ENCODE measurements at places on chromosomes 3 and 15.

DNA sequence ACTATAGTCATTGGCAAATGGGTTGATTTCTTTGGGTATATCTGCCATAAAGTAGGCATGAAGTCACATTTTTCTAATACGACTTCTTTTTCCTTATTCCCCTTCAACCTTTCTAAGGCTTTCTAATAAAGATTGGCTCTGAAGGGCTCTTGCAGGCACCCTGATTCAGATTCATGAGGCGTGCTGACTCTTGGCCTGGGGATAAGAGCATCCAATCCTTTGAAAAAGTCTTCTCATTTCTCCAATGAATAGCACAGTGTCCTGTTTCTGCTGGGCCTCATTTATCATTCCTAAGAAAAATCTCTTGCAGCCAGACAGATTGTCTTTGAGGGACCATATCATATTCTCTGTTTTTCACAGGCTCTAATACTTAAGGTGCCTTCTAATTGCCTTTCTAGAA, 32.3 kb upstream of the BNIP2 start:
- DNase-seq, result no peak

DNA sequence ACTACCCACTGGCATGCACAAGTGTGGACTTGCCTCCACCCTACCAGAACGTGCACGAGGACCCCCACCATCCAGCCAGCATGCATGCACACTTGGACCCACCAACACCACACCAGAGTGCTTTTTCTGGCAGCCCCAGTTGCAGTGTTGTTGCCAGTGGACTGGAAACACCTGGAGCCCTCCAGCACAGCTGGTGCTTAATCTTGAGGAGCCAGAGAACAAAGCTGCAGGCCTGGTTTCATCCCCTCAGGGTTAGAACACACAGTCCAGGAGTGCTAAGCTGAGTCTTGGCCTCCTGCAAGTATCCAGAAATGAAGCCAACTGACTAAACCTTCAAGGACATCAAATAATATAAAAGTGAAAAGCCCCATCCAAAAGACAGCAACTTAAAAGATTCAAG, 888.0 kb downstream of the NTRK3 start:
- no peak for DNase-seq

- no peak for DNase-seq
Observed at GRCh38 chr3:133568294-133569014, 5.0 kb upstream of the CDV3 start.

DNA sequence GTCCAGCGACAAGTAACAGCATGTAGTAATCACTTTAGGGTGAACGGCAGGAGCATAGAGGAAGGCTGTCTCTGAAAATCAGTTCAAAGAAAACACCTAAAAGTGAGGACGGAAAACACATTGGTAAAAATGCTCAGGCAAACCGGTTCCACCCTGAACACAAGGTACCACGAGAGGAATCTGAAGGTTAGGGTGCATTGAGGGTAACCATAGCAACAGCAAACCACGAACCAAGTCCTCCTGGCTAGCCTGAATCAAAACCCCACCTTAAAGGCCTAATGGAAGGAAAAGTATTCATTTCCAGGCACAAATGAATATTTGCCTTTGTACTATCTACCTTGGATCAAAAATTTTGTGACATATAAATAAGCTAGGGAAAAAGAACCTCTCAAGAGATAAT, 315.0 kb downstream of the OCA2 start:
- no peak for DNase-seq

- no peak for DNase-seq
Observed at GRCh38 chr3:27392950-27393679, 23.9 kb upstream of the NEK10 start.

GRCh38 chr15:85482894-85483293, 102.5 kb downstream of the AKAP13 start:
- no peak for DNase-seq

- DNase-seq, result no peak
Observed at GRCh38 chr15:82568986-82569385, 28.7 kb upstream of the RPS17 start.

- DNase-seq, result no peak
Observed at GRCh38 chr3:191362037-191362436, 31.7 kb upstream of the UTS2B start.

- DNase-seq, result no peak
Observed at GRCh38 chr3:159887911-159888310, 100.7 kb upstream of the IL12A start.

GRCh38 chr15:70342554-70343548, 245.1 kb upstream of the TLE3 start:
- no peak for DNase-seq

DNA sequence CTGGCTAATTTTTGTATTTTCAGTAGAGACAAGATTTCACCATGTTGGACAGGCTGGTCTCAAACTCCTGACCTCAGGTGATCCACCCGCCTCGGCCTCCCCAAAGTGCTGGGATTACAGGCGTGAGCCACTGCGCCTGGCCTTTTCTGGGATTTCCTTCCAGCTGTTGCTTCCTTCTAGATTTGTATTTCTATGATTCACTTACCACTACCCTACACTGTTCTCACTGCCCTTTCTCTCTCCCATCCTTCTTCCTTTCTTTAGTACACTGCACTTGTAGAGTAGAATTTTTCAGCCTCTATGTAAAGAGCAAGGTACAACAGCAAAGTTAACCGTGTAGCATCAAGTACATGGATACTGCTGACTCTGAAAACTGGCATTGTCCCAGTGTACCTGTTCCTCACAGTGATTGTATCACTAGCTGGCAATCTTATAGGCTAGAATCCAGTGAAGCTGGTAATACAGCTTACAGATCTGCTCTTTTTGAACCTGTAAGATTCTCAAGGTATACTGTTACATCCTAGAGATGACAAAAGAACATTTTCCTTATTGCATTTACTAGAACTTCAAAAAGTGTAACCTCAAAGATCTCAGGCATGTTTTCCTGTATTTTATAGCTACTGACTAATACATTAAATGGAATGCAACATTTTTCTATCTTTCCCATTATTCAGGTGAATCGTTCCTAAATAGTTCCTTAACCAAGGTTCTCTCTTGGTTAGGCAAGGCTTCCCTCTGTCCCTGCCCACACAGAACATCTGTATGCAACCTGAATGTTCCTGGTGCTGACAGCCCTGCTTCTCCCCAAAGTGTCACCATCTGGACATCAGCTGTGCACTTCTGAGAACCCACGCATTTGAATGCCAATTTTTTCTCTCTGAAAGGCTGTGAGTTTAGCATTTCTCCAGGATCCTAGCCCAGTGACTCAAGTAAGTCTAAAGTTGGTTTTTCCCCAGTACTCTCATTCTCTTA, 74.1 kb upstream of the RAP2B start:
- no peak for DNase-seq

- DNase-seq, result no peak
Observed at GRCh38 chr3:141405591-141405990, 37.3 kb downstream of the ZBTB38 start.

DNA sequence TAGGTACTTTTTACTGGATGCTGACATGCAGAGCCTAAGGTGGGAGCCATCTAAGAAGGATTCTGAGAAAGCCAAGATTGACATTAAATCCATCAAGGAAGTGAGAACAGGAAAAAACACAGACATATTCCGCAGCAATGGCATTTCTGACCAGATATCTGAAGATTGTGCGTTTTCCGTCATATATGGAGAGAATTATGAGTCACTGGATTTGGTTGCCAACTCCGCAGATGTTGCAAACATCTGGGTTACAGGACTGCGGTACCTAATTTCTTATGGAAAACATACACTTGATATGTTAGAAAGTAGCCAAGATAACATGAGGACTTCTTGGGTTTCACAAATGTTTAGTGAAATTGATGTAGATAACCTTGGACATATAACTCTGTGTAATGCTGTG, 125.1 kb downstream of the PLCL2 start:
- no peak for DNase-seq

GRCh38 chr3:190366133-190366532, 21.8 kb upstream of the CLDN16 start:
- no peak for DNase-seq

GRCh38 chr15:95528920-95529319, 801.6 kb upstream of the NR2F2 start:
- no peak for DNase-seq
